ENCODE measurements at places on chromosomes 7 and 10. TPM values are rescaled to one million over a fixed set of nuclear protein-coding genes. Genes with fewer than 3 reads are reported as not detected.

Gene PGAM2
- not detected for total RNA-seq

Gene GIMAP8
- 0.10 TPM for total RNA-seq

Gene TSPAN15
- 29.0 TPM for total RNA-seq

Gene SFRP5
- total RNA-seq, result 18.5 TPM

Gene H2BK1
- not detected for total RNA-seq

Gene IL2RA
- not detected for total RNA-seq

GRCh38 chr7:87127019-87127418 lies 25.2 kb upstream of the DMTF1 start:
- no peak for DNase-seq

DNA sequence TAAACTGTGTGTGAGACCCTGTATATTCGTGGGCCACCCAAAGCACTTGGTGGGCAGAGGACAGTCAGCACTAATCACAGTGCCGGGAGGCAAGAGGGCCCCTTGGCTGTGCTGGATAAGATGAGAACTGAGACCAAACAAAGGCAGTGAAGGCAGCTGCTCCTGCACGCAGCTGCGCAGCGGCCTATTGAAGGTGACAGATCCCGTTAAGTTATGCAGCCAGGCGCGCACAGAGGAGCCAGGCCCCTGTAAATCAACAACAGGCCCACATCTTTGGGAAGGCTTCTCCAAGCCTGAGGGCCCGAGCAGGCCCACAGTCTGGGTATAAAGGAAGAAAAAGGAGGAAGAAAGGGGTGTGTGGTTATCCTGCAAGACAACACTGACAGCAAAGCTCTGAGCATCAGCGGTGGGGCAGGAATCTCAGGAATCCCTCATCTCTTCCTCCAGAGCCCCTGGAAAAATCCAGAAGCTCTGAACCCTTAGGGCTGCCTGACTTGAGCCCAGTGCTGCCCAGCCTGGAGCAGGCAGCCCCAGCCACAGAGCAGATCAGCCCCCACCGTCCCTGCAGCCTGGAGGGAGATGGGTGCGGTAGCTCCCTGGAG lies 154.2 kb downstream of the ARHGAP12 start:
- peak; percentile 30 for DNase-seq

GRCh38 chr7:143376396-143376795 lies 4.7 kb upstream of the ZYX start:
- DNase-seq, result no peak

GRCh38 chr10:7117806-7118674 lies 292.8 kb downstream of the SFMBT2 start:
- no peak for DNase-seq

DNA sequence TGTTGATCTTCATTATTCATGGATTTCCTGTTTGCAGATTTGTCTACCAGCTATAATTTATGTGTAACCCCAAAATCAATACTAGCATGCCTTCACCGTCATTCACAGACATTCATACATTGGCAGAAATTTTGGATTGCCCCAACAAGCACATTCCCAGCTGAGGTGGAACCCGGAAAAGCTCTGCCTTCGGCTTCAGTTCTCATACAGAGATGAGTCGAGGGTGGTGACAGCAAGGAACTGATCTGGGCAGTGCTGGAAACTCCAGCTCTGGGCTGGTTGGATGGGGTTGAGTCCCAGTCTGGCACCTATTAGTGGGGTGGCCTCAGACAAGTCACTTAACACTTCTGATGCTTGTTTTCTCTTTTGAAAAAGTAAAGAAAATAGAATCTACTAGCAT lies 267.5 kb downstream of the SNX13 start:
- no peak for DNase-seq

GRCh38 chr7:117648203-117648866 lies 168.5 kb downstream of the CFTR start:
- DNase-seq, result no peak

DNA sequence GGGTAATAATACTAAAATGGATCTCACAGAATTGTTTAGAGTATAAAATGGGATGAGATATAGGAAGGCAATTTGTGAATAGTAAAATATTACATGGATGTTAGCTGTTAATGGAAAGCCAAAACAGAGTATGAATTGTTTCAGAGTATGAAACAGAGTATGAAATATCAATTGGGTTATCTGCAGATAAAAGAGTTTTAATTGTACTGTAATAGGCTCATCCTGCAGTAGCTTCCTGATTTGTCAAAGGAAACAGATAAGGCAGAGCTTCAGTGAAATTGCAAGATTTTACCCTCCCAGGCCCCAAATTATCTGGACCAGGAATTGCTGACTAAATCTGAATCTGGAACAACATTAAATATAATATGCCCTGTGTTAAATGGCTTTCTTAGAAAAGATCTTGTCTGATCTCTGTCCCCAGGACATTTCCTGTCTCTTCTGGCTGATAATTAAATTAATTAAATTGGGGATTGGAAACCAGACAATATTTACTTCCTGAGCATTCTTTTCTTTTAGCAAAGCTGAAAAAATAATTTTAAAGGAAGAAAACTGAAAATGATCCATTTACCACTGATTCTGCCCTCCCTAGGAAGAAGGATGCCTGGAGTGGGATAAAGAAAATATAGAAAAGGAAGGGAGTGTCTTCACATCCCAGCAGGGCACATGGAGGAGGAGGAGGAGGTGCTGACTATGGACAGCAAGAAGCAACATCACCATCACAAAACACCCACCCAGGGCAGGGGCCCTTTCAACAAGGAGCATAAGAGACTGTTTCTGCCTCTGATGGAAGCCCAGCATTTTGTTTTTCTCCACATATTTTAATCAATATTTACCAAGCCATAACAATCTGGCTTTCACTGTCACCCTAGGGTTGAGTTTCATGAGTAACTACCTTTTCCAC lies 18.5 kb downstream of the PTN start:
- DNase-seq, result no peak

- DNase-seq, result no peak
Measured at GRCh38 chr10:32095116-32095733, 39.0 kb upstream of the KIF5B start.

DNA sequence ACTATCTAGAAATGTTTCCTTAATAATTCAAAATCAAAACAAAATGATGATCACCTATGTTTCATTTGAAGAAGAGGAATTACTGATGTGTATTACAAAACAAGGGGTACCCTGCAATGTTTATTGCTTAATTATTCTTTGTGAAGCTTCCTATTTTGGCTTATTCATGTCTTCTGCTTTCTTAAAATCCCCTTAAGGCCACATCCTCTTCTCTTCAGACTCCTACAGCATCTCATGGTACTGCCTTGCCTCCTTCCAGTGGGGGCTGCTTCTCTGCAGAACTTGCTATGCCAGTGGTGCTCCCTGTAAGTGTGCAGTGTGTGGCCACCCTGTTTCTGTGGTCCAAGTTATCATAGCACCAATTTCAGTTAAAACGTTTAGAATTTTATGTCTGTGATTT lies 35.0 kb downstream of the CCDC146 start:
- DNase-seq, result no peak

GRCh38 chr10:47025540-47026300 lies 114.5 kb downstream of the PTPN20 start:
- no peak for DNase-seq

DNA sequence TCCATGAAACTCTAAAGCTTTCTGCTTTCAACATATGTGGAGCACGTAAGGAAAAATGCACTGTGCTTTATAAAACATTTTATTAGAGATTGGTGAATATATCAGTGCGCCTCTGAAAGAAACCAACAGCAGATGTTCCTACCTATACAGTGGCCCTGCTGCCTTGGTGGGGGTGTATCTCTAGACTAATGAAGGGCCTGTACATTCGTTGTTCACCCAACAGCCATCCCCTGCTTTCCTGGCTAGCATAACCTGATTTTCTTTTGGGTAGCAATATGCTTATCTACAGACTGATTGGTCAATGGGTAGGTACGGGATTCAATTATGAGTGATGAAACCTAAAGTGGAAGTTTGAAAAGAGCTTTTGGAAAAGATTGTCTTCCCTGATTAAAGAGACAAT lies 119.7 kb upstream of the FAM133B start:
- DNase-seq, result no peak

- DNase-seq, result no peak
Measured at GRCh38 chr7:141386881-141387280, 164.3 kb upstream of the AGK start.

GRCh38 chr10:57162231-57162630 lies 801.2 kb upstream of the ZWINT start:
- peak; percentile 11 for DNase-seq
